BJ (cell line): ENCODE measurements at places on chromosomes 7 and 10.

DNA sequence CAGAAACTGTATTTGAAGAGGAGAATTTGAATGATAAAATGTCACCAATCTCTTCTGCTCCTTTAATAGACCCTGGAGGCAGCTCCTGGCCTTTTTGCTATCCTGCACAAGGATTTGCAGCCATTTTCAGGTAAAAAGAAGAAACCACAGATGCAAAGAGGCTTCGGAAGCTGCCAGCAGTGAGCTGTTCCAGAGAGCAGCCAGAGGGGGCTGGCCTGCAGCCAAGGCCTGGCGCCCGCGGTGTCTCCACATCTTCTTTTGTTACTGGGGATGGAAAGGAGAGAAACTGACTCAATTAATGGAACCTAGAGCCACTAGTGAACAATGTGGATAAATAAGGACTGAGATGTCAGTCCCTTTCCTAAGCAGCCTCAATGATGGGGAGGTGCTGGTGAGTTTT, 23.9 kb upstream of the GPR26 start:
- no peak for DNase-seq

DNA sequence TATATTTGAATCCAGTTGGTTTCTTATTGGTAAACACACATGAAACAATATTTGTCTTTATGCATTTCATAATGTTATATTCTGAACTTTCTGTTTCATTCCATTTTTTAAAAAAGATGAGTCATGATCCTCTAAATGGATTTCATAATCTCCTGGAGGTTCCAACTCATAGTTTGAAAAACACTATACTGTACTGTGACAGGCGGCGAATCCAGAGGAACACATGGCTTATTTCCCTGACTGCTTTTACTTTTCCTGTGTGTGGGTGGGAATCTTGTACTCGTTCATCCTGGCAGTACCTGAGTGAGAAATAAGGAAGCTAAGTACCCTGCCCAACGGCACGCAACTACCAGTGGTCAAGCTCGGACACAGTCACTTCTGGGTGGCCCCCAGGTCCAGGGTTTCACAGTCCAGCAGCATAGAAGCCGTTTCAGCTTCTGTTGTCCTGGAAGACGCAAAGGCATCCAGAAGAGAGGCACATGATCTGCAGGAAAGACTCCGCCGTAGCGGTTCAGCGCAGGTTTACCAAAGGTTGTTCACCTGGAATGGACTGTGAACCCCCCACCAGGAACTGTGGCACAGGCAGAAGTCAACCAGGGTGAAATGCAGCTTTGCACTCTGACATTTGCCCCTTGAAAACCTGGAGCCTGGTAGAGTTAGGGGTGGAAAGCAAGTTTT, 117.7 kb downstream of the CCNY start:
- DNase-seq = no peak

DNA sequence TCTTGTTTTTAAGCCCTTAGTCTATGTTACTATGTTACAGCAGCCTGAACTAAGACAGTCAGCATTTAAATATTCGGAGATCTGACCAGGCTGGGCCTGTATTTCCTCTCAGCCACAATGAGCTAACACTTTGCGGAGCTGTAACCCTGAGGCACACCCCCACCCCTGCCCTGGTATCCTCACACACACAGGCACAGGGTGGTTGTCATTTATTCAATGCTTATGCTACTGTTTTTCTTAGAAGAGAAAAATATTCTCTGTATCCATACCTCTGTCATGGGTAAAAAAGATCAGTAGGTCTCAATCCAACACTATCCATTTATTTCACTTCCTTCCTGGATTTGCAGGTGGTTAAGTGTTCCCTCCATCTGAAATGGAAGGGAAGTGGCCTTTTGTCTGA, 80.3 kb upstream of the TRIL start:
- DNase-seq = no peak

GRCh38 chr7:129959471-129960203, 6.9 kb upstream of the UBE2H start:
- DNase-seq = no peak

- DNase-seq = no peak
These were observed 39.3 kb downstream of the SPDYE5 start for GRCh38 chr7:75531359-75531821.

GRCh38 chr10:11705722-11706121, 36.5 kb upstream of the ECHDC3 start:
- no peak for DNase-seq

- DNase-seq = peak; percentile 43
These were observed 442.6 kb downstream of the GFRA1 start for GRCh38 chr10:115830265-115830970.

DNA sequence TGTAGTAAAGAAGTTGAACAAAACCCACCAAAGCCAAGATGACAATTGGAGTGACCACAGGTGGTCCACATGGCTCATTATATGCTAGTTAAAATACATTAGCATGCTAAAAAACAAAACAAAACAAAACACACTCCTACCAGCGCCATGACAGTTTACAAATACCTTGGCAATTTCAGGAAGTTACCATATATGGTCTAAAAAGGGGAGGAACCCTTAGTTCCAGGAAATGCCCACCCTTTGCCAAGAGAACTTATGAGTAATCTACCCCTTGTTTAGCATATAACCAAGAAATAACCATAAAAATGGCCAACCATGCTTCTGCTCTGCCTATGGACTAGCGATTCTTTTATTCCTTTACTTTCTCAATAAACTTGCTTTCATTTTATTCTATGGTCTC, 979.1 kb upstream of the POT1 start:
- DNase-seq = no peak

- no peak for DNase-seq
These were observed 69.2 kb downstream of the GNA12 start for GRCh38 chr7:2774935-2775334.

DNA sequence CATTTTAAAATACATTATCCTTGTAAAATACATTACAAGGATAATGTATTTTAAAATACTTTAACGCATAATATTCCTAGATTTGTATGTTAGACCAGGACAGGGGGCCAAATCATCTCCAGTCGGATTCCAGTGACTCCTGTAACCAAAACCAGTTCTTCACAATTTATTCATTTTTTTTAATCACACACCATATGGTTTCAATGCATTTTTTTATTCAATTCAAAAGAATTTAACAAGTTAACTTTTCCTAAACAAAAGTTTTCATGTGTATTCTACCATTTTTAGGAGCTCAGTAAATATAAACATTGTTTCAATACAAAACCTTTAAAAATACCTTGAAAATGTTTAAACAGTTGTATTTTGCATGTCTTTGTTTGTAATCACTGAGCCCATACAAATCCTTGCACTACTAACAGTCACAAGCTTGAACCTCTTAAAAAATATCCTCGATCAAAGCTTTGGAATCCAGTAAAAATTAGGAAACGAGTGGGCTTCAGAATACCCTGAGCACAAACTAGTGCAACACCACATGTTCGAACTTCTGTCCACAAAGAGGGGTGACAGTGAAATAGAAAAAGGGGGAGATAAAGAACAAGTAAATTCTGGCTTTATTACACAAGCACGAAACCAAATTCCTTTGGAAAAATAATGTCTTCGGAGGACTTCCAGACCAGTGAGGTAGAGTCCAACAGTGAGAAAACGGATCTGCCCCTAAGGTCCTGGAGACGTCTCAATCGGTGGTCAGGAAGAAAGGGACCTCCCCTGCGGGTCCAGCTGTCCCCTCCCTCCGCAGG, 1.6 kb downstream of the CCDC71L start:
- DNase-seq = no peak

GRCh38 chr10:36110097-36110496, 468.0 kb upstream of the FZD8 start:
- DNase-seq = no peak

- DNase-seq = no peak
These were observed 46.1 kb downstream of the PAX2 start for GRCh38 chr10:100791369-100792058.

GRCh38 chr7:95491634-95492314, 6.0 kb downstream of the ASB4 start:
- DNase-seq = no peak

DNA sequence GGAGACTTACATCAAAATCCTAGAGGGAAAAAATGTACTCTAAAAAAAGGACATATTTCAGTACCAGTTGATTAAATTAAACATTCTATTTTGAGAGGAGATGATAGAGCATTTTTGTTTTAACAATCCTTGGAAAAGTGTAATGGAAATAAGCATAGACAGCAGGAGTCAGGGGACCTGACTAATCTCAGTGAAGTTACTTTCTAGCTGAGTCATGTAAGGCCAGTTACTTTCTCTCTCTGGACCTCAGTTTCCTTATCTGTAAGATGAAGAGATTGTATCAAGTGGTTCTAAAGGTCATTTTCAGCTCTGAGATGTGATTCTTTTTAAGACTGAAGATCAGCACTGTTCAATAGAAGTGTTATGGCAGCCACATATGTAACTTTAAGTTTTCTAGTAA, 44.1 kb downstream of the VTI1A start:
- no peak for DNase-seq

DNA sequence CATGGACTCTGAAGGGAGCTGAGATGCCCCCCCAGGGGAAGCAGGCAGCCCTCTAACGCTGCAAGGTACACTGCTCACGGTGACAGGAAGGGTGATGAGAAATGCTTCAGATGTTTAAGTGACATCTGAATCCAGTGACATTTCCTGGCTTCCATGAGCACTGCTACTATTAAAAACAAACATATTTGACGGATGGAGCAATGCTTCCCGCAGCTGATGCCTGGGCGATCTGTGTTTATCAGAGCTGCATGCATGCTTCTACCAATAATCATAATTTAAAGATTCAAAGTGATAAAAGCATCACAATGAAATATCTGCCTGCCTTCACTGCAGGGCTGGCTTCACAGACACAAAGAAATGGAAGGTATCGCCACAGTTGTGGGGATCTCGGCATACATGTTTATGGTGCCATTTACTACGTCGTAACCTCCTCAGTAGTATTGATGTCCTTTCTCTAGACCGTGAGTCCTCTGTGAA, 66.1 kb upstream of the AOAH start:
- DNase-seq = no peak

- no peak for DNase-seq
These were observed 470.8 kb upstream of the FOXK1 start for GRCh38 chr7:4211261-4211660.

DNA sequence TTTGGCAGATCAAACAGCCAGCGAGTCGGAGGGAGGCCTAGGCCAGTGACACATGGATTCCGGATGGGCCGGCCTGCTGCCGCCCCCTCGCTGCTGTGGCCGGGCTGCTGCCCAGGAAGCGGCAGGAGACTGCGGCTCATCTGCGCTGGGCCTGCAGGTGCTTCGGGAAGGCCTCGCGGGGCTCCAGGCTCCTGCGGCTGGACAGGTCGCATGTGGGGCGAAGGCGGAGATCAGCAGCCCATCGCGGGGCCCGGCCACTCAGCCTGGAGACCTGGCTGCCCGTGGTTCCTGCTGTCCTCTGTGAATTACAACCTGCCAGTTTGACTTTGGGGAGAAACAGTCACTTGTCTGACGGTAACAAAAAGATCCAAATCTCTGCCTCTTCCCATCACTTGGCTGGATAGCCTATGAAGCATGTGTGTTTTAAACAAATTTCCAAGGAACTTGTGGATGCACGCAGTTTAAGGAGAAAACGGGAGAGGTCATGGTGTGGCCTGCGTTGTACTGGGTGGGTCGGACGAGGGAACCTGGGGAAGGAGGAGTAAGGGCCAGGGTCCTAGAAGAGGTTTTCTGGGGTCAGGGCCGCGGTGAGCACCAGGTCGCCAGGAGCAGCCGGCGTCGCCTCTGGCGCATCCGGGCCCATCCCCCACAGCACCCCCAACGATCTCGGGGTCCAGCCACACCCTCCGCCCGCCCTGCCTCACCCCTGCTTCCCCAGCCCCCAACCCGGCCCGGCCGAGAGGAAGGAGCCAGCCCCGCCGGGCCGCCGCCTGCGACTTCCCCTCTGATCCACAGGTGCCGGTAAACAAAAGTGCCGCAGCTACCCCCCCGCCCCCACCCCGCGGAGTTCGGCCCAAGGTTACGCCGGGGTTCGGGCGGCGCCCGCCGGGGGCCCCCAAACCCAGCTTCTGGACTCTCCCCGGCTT, 1.6 kb downstream of the SPOCK2 start:
- DNase-seq = no peak

GRCh38 chr10:1166101-1166827, 110.1 kb downstream of the WDR37 start:
- no peak for DNase-seq

DNA sequence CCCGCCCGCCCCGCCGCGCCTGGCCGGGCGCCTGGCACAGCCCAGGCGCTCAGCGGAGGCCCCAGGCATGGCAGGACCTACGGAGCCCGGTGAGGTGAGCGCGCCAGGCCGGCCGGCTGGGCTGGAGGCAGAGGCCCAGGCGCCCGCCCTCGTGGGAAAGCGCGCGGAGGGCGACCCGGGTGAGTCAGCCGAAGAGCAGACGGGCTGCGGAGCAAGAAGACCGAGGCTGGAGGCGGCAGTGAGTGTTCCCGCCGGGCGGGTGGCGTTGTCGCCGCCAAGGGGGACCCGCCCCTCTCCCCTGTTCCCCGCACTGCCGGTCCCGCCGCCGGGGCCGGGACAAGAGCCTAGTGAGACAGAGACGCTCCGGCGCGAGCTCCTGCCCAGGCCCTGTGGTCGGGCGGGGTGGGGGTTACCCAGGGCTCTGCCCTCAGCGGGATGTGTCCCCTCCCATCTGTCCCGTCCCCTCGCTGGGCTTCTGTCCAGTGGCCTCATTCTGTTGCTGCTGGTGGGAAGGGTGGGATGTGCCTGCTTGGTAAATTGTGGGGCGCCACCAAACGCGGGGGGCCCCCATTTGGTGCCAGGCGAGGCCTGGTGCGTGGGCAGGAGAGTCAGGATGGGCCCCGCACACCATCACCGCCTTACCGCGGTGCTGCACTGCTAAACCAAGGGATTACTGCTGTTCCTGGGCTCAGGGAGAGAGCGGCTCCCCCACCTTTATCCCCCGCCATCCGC, 17.0 kb upstream of the NODAL start:
- DNase-seq = no peak

DNA sequence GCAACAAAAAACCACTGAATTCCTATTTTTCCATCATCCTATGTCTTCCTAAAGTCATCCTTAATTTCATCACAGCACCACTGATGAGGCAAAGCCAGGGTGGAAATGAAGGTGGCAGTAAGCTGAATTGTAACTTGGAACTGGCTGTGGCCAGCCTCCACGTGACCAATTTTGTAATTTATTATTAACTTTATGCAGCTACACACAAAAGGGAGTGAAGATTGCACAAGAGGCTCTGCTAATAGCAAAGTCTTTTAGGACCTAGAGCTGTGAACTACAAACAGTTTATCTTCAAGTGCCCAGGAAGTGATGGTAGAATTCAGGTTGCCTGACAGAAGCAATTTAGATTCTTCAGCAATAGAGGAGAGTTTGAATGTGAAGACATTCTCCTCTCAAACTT, 176.4 kb downstream of the CCDC71L start:
- DNase-seq = no peak

- DNase-seq = no peak
These were observed 662 bp downstream of the POLR3A start for GRCh38 chr10:78028438-78029268.

- no peak for DNase-seq
These were observed 585.8 kb downstream of the GLRX3 start for GRCh38 chr10:130721971-130722370.
